ENCODE measurements at places on chromosomes 7 and 10.

DNA sequence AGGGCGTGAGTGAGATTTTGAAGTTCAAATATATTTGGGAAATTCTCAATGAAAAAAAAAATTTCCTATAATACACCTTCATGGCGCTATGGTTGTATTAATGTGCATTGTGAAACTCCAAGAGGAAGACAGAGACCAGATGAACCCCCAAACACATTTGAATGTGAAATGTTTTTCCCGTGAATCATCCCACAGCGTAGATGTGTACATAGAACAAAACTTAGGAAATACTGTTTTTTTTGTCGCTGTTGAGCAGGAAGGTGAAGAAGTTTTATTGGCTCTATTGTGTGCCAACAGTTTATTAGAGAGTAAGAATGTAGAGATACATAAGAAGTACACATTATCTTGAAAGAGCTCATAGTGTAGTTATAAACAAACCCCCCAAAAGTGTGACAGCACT lies 134.0 kb downstream of the KCND2 start:
- no peak for DNase-seq

DNA sequence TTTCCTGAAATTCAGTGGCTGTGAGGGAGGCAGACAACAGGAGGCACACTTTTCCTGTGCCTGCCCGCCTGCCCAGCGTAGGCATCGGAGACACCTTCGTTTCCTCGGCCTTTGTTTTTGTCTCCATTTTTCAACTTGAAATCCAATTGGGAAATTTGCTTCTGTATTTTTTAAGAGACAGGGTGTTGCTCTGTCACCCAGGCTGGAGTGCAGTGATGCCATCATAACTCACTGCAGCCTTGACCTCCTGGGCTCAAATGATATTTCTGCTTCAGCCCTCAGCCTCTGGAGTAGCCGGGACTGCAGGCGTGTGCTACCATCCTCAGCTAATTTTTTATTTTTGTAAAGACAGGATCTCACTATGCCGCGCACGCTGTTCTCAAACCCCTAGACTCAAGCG lies 116.8 kb downstream of the CYTH3 start:
- no peak for DNase-seq

- no peak for DNase-seq
Observed at GRCh38 chr10:31617757-31618156, 298.7 kb downstream of the ZEB1 start.

- no peak for DNase-seq
Observed at GRCh38 chr7:86848226-86848625, 204.5 kb downstream of the GRM3 start.

DNA sequence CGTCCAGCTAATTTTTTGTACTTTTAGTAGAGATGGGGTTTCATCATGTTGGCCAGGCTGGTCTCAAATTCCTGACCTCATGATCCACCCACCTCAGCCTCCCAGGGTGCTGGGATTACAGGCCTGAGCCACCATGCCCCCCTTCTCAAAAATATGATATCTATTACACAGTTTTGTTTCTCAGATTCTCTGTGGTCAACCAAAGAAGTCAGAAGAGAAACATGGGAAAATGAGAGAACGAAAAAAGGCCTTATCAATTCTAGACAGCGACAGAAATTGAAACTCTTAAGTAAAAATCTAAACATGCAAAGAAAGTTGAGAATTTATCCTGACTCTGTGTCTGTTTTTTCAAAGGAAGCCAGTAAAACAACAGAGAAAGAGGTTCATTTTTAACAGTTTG lies 283.8 kb upstream of the PLXDC2 start:
- DNase-seq: no peak

- no peak for DNase-seq
Observed at GRCh38 chr7:100567751-100568175, 5.9 kb downstream of the SAP25 start.

DNA sequence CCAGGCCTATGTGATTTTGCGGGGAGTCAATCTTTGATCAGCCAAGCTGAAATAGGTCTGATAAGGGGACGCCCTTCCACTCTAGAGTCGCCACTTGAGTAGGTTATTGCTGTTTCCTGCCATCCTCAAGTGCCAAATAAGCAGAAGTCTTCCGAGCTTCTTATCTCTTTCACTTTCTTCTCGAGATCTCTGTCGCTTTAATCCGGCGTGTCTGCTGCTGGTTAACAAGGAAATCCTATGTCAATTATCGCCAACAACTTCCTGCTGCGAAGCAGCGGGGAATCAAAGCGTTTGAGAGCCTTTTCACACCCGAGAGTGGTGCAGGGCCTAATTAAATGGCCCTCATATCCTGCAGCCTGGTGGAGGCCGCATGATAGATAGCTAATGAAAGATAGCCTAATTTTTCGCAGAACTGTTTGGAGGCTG lies 215.9 kb downstream of the RAB11FIP2 start:
- DNase-seq: no peak

- peak; percentile 74 for DNase-seq
Observed at GRCh38 chr10:115092555-115093285, 445 bp upstream of the ATRNL1 start.

GRCh38 chr10:13233358-13233757 lies 816 bp downstream of the UCMA start:
- no peak for DNase-seq

GRCh38 chr10:7662522-7662921 lies 4.2 kb downstream of the ITIH5 start:
- DNase-seq: no peak

DNA sequence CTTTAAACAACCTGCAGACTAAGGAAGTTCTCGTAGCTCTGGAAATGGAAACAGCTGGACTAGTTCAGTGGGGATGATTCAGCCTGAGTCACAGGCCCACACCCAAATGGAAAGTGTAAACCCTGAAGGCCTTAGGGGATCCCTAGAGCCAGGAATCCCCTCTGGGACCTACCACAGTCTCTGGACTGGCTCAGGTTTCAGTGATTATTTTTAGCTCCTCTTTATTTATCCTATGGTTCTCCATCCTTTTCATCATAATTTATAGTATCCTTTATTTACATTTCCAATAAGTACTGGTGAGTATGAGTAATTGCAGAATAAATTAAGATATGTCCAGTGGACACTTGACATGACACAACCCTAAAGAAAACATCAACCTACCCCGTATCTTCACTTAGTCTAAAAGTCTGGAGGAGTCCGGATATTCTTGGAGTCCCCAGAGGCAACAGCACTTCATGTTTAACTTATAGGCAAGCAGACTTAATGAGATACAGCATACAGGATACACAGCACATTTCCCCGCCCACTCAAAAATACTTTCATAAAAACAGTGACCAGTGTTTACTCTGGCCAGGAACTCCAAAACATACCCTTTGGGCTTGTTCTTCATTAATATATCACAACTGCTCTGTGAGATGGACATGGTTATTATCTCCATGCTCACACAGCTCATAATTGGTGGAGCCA lies 28.4 kb upstream of the SEMA3E start:
- DNase-seq: peak; percentile 45

- DNase-seq: no peak
Observed at GRCh38 chr10:63373176-63373575, 92.6 kb downstream of the JMJD1C start.

- DNase-seq: no peak
Observed at GRCh38 chr10:36989233-36989632, 136.2 kb upstream of the ANKRD30A start.

GRCh38 chr7:158782761-158783401 lies 46.4 kb downstream of the ESYT2 start:
- no peak for DNase-seq

DNA sequence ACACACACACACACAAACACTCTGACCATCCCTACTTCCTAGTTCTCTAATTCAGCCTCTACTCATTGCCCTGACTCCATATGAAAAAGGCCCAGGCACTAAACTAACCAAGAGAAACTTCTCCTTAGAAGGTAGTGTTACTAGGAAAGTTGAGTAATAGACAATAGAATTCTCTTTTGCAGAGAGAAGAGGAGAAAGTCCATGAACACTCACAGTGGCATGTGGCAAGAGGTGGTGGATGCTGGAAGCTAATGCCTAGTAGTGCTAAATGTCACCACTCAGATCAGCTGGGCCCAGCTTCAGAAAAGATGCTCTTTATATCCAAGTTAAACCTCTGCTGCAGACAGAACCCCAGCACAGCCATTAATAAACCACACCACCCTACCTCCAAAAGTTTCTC lies 58.2 kb downstream of the SORBS1 start:
- DNase-seq: no peak

DNA sequence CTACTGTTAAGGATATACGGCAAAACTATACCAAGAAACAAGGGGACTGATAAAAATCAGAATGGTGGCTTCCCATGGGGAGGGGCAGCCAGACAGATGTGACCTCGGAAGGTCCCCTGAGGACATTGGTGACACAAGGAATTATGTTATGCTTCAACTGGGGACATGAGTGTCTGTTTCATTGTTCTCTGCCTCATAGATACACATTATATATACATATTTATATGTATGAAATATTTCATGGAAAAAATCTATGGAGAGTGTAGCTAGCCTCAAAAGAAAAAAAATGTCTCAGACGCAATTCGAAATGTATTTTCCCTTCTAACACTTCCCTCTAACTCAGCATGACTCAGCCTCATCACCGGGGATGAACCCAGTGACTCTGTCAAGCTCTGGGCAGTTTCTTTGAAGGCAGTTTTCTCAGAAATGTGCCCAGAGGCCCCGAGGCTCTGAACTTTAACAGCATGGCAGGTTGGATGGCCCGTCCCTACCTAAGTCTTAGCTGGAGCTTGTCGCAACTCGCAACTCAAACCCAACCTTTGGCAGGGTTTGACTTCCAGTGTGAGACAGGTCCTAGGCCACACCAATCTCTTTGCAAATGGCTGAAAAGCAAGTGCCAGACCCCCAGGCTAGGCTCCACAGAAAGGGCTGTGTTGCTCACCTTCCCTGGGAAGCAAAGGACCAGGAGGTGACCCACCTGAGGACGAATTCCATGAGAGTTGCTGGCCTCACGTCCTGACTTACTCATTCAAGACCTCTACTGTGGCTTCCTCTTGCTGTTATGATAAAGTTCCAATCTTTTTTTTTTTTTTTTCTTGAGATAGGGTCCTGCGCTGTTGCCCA lies 86.9 kb downstream of the CARD11 start:
- DNase-seq: no peak

DNA sequence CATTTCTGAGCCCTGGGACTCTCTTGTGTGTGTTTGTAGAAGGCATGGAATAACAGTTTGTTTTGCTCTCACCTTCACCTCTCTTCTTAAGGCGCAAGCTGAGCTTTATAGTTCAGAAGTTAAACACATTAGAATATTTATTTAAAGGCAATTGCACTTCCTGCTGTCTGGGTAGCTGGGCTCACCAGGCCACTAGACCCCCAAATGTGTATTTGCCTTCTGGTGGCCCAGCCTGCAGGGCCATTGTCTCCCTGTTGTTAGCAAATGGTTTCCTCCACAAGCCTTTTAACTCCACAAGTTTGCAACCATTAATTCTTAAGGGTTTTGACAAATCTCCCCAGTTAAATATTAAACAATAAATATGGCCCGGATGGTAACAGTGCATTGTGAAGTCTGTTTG lies 31.1 kb upstream of the NEUROD6 start:
- no peak for DNase-seq

DNA sequence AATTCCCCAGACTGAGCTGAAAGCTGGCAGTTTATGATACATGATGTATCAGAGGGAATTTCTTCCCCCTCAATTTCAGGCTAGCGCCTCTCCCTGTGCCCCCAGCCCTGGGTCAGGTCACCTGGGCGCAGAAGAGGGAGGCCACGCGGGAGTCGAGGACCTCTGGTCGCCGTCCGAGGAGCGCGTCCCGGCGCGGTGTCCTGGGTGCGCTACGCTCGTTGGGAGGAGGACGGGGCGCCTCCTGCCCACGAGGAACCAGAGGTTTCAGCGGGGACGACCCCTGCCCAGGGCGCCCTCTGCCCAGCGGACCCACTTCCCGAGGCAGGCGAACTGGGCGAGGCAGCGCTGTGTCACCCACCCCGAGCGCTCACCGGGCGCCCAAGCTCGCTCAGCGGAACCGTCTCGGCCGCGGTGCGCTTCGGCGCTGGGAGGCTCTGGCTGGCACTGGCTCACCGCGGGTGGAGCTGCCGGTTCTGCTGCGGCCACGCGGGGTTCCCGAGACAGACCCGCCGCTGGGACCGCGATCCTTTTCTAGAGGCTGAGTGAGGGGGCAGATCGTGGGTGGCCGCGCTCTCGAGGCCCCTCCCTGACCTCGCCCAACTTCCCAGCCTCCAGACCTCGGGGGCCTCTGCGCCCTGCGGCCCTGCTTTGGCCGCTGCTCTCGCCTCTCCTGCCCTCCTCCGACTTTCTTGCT lies at the start of gene FAM237B:
FAM237B (minus strand) TSS at position 504 of the 694 bp plus-strand sequence. CDS start 1,556 bp downstream, outside the sequence.
- DNase-seq: no peak

- DNase-seq: no peak
Observed at GRCh38 chr10:128029731-128030369, 96.4 kb downstream of the MKI67 start.

DNA sequence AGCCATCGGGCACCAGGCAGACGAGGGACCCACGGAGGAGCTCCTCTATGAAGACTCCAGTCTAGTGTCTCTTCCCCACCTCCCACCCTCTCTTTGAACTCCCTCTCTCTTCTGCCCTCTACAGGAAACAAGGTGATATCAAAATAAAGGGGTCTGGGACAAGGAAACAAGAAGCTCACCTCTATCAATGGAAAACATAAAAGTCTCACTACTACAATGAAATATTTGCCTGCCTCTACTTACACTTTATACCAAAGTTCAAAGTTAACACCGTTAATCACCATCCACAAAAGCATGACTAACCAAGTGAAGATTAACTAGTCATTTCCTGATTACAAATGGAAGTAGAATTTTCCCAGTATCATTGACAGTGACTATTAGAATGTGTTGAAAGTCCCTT lies 82.2 kb downstream of the PARD3 start:
- DNase-seq: no peak

DNA sequence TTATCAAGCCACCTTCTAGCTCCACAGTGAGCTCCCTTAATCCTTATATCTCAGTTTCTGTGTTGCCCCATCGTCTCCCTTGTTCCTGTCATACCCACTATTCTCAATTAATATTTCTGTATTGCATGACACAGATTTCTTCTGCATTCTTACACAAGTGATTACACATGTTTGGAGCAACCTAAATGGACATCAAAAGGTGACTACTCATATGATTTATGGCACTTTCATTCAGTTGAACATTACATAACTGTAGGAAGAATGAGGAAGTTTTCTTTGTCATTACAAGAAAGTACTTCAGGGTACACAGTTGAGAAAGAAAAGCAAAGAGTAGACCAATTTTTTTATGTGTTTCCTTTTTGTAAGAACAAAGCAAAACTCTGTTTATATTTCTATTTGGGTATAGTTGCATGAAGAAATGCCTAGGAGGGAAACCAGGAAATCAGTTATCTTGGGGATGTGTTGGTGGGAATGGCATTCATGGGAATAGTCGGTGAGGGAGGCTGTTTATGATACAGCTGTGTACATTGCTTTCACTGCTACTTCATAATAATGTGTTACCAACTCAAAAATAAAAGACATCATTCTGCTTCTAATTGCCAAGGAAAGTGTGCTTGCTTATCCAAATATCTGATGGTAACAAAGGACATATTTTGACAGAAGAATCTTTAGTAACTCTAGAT lies 23.6 kb upstream of the PRSS37 start:
- no peak for DNase-seq

GRCh38 chr10:121043124-121043849 lies 192.1 kb downstream of the WDR11 start:
- DNase-seq: no peak

GRCh38 chr7:111329367-111330234 lies 232.7 kb downstream of the IMMP2L start:
- no peak for DNase-seq
